RWPE1 (cell line): ENCODE measurements at places on chromosomes 12 and 14.

- no peak for DNase-seq
Observed at GRCh38 chr14:61113561-61114225, 132.6 kb downstream of the SLC38A6 start.

DNA sequence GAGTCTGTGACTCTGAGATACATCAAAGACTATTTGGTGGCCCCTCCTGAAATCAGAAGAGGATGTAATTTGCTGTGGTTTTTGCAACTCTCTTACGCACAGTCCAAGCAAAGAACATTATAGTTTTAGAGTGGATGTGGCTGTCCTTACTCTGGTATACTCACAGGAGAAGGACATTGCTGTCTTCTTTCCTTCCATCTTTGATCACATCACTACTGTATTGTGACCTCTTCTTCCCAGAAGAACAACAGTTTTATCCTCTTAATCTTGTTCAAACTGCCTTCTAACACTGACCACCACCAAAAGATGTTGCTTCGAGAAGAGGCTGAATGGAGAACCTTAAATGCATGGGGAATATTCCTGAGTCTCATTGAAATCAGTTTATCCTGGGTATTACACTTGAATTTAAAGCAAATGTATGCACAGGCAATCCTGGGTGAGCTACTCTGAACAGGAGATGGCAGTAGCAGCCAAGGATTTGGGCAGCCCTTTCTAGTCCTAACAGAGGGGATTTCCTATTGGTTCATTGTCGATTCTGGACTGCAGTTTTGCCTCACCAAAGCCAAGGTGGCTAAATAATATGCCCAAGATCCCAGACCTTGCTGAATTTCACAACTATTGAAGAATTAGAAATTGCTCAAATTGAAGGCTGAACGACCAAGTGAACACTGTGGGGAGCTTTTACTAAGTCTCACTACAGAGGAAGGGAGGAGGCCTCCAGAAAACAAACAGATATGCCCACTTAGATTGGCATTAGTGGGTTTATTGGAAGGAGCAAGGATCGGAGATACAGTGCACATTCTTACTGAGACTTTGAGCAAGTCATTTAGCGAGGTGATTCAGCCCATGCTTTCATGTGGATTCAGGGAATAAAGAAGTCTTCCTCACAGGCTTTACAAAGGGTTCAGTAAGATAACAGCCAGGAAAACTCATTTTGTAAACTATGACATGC lies 282.8 kb downstream of the PAWR start:
- DNase-seq = peak; percentile 48

GRCh38 chr12:101806265-101806664 lies 24.5 kb downstream of the GNPTAB start:
- no peak for DNase-seq

- no peak for DNase-seq
Observed at GRCh38 chr14:53147208-53147607, 5.9 kb downstream of the DDHD1 start.

GRCh38 chr14:100075681-100076080 lies 10.5 kb downstream of the EVL start:
- no peak for DNase-seq

- no peak for DNase-seq
Observed at GRCh38 chr12:67471810-67472209, 176.7 kb upstream of the DYRK2 start.

- DNase-seq = peak; percentile 30
Observed at GRCh38 chr14:65229748-65230728, 127.7 kb upstream of the MAX start.

DNA sequence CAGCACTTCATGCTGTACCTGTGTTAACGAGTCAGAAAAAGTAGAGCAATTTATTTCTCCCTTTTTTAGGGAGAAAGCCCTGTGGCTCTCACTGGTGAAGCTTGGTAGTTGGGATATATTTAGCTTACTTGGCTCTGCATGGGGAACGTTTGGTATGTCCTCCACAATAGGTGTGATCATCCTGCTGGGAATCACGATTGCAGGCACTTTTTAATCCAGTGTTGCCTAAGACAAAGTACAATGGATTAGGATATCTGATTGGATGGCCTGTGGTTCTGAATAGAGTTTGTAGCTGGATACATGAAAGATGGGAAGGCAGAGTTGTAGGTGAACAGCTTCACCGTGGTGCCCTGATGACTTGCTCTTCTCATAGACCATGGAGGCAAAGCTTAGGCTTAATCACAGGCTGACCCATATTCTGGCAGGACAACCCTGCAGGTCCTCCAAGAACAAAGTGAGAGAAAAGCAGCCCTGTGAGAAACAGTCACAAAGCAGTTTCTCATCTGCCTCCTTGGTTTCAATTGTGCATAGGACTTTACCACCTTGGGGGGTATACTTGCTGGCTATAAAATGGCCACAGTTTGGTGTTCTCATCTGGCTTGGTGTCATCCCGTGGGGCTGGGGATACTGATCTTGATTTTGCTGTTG lies 7.5 kb downstream of the RESF1 start:
- no peak for DNase-seq

DNA sequence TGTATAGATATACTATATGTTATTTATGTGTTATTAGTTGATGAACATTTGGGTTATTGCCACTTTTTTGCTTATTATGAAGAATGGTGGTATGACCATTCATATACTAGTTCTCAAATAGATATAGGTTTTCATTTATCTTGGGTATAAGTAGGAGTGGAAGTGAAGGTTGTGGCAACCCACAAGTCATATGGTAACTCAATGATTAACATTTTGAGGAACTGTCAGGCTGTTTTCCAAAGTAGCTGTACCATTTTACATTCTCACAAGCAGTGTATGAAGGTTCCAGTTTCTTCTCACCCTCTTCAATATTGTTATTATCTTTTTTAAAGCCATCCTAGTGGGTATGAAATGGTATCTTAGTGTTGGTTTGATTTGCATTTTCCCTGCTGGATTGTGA lies 19.0 kb upstream of the MSRB3 start:
- DNase-seq = no peak

GRCh38 chr12:4858386-4858785 lies 51.3 kb upstream of the KCNA1 start:
- DNase-seq = no peak

DNA sequence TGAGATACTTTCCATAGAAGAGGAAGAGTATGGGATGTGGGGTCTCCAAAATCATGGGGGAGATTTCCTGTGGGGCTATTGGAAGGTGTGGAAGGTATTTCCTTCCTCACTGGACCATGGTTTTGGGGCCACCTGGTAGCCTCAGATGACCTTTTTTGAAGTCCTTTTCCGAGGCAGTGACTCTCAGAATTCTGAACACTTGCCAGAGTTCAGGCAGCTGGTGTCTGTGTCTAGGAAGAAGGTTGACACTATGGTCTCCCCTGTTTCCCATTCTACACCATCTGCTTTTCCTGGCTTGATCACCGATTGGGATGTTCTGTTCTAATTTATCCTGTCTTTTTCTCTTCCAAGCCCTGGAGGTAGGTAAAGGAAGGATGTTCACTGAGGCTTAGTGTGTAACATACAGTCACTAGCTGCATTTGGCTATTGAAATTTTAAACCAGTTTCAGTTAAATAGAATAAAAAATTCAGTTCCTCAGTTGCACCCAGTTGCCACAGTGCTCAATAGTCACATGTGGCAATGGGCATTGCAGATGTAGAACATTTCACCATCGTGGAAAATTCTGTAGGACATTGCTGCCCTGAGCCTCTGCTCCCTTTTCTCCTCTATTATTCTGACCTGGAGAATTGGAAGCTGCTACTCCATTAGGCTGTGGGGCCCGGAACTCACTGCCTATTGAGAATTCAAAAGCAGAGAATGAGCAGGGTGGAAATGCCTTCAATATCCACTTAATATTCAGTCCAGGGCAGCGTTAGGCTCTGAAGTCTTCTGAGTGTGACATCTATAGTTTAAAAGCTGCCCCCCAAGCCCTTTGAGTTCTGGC lies 11.0 kb upstream of the PLEKHG3 start:
- no peak for DNase-seq

- no peak for DNase-seq
Observed at GRCh38 chr12:53616950-53617349, 9.2 kb downstream of the ATF7 start.

GRCh38 chr12:22856178-22856577 lies 231.2 kb downstream of the ETNK1 start:
- DNase-seq = peak; percentile 13

GRCh38 chr12:61487728-61488127 lies 772.5 kb upstream of the USP15 start:
- DNase-seq = no peak

- no peak for DNase-seq
Observed at GRCh38 chr14:69630360-69630759, 19.0 kb downstream of the SUSD6 start.

GRCh38 chr14:91171291-91171690 lies 57.4 kb downstream of the DGLUCY start:
- DNase-seq = no peak

- no peak for DNase-seq
Observed at GRCh38 chr12:129819391-129819790, 84.4 kb downstream of the TMEM132D start.

DNA sequence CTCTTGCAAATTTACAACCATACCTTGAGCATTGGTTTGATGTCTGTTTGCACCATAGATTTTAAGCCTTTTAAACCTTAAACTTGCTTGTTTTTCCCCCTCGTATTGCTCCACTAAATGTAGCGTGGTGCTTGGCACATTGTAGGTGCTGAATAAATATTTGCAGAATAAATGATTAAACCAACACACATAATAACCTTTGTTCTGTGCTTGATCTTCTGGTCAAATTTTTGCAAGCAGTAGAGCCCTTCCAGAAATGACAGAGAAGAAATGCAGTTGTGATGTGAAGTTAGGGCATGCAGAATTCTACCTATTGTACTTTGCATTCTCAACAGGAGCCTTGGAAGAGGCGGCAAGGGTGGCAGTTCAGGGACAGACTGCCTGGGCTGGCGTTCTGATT lies 394.4 kb upstream of the TBX3 start:
- no peak for DNase-seq

DNA sequence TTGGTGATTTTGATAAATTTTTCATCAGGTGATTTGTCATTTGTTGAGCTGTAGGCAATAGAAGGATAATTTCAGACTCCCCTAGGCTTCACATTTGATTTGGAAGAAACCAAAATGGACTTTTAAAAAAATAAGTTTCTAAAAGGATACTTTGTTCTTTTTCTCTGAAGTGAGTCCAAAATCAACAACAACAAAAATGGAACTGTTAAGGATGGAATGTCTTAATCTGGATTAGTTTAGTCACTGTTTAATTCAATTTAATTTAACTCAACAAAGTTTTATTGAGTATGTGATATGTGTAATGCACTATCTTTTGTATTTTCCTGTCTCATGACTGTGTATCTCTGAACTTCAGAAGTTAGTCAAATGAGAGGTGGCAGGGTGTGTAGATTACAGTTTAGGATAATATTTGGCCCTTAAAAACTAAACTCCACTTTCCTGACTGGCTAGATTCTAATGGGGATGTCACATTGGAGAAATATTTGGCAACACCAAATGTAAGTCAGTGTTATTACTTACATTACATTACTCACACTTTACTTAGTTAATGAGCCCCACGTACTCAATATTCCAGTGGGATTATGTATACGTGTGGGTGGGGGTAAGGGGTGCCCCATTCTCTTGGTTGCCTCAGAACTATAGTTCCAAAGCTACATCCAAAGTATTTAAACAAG lies 209.7 kb downstream of the BCAT1 start:
- no peak for DNase-seq

GRCh38 chr14:22978981-22979671 lies 3.2 kb downstream of the AJUBA start:
- DNase-seq = peak; percentile 91

- DNase-seq = no peak
Observed at GRCh38 chr12:27453421-27453820, 6.9 kb downstream of the SMCO2 start.

- DNase-seq = no peak
Observed at GRCh38 chr12:107565551-107565950, 120.0 kb upstream of the PWP1 start.

GRCh38 chr12:62758216-62758615 lies 176.7 kb downstream of the PPM1H start:
- no peak for DNase-seq

DNA sequence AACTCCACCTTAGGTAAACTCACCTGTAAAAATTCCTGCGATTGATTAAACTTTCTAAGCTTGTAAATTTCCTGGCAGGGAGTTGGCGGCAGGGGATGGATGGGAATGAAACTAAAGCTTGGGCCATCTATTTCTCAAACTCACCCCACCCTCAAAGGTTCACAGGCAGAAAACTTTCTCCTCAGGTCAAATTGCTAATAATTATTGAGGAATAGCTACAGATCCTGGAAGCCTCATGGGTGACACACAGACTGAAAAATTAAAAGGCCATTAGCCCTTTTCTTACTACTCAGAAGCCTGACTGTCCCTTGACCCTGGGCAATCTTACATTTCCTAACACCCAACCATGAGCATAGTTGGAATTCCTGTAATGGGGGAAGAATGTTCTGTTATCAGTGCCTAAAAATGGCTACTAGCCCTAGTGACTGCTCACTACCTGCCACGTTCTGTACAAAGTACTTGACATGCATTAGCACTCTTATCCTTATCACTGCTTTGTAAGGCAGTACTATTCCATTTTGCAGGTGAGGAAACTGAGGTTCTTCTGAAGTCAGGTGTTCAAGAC lies 12.4 kb upstream of the SYNDIG1L start:
- DNase-seq = no peak

DNA sequence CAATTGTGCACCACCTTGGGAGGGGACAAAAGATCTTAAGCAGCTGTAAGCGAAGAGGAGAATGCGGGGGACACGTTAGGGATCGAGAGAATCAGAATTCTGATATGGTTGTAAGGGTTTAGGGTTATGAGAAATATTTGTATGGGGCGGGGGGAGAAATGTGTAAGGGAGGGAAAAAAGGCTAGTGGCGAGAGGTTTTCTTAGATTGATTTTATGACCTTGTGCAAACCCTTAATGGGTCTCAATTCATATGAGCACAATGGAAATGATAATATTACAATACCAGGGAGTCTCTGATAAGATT lies 396 bp downstream of the NDUFA9 start:
- DNase-seq = no peak

DNA sequence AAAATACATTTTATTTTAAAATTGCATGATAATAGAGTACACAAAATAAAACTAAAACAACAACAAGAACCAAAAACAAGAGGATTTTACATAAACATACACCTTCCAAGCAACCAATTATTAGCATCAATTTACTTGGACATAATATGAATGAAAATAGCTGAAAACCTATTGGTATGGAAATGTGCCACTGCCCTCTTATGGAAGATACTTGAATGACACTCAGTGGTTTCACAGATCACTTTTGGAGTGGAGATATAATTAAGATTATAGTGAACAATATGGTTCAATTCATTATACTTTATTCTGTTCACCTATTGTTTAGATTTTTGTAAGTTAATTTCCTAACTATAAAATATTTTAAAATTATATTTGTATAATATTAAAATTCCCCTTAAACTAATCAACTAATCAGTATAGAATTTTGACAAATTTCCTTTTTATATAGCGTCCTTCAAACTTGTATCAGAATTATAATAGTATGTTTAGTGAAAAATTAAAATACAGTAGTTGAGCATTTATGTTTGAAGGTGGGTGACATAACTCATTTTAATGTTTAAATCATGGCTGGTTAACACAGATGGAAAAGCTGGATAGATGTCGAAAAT lies 70.1 kb downstream of the SLC6A15 start:
- peak; percentile 45 for DNase-seq

GRCh38 chr12:54413284-54414190 lies 5.5 kb downstream of the ITGA5 start:
- DNase-seq = no peak

- DNase-seq = no peak
Observed at GRCh38 chr12:15794836-15795235, 5.6 kb upstream of the EPS8 start.
